ENCODE measurements at places on chromosomes 6 and 20. TPM values are rescaled to one million over a fixed set of nuclear protein-coding genes. Genes with fewer than 3 reads are reported as not detected.

GRCh38 chr6:67679566-67680296 is 955.4 kb upstream of the ADGRB3 start:
- DNase-seq: no peak

- DNase-seq: no peak
Observed at GRCh38 chr6:4801491-4802110, 25.4 kb downstream of the CDYL start.

DNA sequence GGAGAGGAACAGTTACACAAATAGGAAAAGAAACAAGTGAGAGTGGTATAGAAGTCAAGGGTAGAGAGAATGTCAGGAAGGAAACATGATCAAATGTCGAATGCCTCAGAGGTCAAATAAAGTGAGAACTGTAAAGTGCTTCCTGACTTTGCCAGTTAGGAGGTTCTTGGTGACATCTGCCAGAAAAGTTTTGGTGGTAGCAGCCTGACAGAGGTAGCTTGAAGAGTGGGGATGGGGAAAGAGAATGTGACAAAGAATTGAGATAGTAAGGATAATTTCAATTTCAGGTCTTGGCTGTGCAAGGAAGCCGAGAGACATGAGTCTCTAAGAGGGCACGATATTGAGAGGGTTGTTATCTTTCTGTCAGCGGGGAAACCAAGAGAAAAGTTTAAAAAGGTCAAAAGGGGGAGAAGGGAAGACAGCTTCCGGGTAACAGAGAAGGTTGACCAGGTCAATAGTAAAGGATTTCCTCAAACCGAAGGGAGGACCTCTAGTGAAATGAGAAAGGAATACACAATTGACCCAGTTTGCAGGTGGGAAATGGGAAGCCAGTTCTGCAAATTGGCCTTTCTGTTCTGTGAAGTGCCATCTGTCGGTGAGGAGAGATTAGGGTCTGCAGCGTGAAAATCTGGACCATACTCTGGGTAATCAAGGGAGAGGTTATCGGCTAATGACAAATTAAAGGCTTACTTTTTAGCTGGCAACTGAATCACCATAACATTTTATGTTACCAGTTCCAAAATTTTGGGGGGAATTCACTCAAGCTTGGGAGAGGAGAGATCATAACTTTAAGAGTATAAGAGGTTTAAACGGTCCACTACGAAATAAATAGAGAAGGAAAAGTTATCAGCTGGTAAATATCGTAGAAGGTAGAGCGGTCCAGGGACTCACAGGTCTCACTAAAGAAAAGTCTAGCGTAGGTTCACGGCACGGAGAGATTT is 973 bp upstream of the BRD2 start:
- DNase-seq: no peak

DNA sequence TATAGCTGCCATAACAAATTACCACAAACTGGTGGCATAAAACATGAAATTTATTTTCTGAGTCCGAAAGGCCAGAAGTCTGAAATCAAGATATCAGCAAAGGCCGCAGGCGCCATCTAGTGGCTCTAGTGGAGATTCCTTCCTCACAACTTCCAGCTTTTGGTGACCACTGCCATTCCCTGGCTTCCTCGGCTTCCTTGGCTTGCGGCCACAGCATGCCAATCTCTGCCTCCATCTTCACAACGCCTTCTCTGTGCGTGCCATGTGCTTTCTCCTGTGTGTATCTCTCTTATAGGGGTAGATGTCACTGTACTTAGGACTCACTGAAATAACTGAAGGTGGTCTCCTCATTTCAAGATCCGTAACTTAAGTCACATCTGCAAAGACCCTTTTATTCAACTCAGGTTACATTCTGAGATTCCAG is 5.4 kb upstream of the PLAGL1 start:
- peak; percentile 92 for DNase-seq

- peak; percentile 87 for DNase-seq
Observed at GRCh38 chr20:57582432-57583288, 21.8 kb downstream of the PCK1 start.

DNA sequence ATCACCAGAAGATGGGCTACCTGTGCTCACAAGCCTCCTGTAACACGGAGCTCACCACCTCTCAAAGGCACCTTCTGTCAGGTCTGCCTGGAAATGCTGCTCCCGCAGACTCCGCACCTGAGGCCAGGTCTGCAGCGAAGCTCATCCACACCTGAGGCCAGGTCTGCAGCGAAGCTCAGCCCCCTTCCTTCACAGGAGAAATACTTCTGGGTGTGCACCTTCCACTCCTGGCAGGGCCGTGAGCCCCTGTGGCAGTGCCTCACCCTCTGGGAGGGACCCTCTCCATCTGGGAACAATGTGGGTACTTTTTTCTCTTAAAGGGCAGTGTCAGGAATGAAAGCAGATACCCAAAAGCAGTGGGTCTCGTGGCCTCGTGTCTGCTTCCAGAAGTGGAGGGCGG is 1.4 kb upstream of the SLCO4A1 start:
- DNase-seq: no peak

- no peak for DNase-seq
Observed at GRCh38 chr20:50861012-50861411, 66.2 kb downstream of the BCAS4 start.

GRCh38 chr6:73030791-73031782 is 194.2 kb downstream of the KHDC1L start:
- DNase-seq: no peak

The WFDC10B gene
- total RNA-seq: not detected

The LY86 gene
- total RNA-seq: 3.6 TPM

The CPXM1 gene
- total RNA-seq: 3.7 TPM

The LAMA4 gene
- total RNA-seq: 71.4 TPM

Data from aorta (tissue), 5 donors.